ENCODE measurements at places on chromosomes 3 and 15.
A peak's percentile ranks its signal among the peaks of the same experiment; 100 is the strongest.

GRCh38 chr15:91255670-91256192 is 155.7 kb downstream of the SV2B start:
- no peak for DNase-seq

DNA sequence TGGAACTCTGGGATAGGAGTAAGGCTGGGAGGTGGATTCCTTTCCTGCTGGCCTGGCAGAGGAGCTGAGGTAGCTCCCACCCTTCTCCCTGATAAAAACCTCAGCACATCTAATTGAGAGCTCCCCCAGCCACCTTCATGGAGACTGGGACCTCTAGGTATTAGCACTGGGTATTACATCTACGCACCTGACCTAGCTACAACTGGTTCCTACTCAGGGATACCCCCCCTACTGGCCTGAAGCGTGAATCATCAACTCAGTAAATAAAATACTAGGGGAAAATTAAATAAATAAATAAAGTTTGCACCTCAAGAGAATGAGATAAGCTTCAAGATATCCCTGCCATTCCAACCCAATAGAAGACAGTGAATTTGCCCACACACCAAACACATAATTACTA is 140.4 kb downstream of the NEK10 start:
- no peak for DNase-seq

GRCh38 chr3:171184372-171184771 is 157.9 kb upstream of the SLC2A2 start:
- peak; percentile 22 for DNase-seq

- peak; percentile 63 for DNase-seq
Observed at GRCh38 chr15:28086175-28086703, 12.9 kb downstream of the OCA2 start.

DNA sequence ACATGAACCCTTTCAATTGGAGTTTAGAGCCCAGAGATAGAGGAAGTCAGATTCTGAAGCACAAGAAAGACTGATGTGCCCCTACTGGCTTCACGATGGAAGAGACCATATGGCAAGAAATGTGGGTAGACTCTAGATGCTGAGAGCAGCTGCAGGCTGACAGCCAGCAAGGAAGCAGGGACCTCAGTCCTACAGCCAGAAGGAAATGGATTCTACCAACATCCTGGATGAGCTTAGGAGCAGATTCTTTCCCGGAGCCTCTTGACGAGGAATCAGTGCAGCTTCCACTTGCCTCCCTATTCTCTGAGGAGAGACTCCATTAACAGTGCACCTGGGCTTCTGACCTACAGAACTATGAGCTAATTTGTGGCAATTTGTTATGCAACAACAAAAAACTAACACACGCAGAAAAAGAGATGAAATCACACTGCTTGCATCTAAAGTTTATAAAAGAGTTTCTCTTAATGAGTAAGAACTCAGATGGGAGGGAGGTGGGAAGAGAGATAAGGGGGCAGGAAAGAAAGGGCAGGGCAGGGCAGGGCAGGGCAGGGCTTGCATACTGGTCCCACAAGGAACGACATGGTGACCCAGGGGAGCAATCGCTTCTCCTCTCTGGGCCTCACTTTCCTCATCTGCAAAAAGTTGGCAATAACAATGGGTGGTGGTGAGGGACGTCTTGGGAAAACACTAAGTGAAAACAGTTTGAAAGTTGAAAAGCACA is 440.9 kb downstream of the FOXP1 start:
- no peak for DNase-seq

- no peak for DNase-seq
Observed at GRCh38 chr3:103899328-103899727, 1464.5 kb downstream of the ZPLD1 start.

DNA sequence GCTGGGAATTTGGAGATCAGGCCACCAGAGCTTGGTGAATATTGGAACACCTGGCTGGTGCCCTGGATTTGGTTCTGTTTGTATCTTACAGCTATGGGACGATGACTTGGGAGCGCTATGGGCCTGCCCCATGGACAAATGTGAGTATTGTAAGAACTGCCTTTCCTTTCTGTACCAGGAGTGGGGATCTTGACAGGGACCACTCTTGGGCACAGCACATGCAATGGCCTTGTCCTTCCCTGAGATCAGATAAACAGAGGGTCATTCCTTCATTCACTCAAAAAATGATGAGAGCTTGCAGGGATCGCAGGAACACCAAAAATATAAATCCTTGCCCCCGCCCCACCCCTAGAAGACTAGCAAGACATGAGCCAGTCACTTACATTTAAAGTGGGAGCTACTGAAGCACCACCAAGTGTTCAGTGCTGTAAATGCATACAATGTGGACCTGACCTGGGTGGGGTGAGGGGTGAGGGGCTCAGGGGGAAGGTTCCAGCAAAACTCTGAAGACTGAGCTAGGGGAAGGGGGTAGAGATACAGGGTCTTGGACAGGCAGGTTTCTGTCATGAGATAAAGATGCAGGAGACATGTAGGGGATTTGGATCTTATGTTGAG is 2.7 kb upstream of the CRELD1 start:
- no peak for DNase-seq

DNA sequence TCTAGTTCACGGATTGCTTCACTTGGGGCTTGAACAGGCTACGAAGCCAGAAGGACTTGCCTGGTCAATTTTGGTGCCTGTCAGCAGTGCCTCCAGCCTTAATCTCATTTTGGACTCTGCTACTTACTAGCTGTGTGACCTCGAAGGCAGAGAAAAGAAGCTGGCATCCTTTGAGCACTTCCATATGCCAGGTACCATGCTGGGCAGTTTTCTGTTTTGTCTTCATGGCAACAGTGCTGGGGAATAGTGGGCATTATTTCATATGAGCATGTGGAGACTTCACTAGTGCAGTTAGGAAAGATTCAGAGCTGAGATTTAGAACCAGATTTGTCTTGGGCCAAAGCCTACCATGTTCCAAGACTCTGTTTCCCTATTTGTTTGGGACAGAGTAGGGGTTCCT is 92.2 kb downstream of the LRTM1 start:
- DNase-seq, result no peak

- no peak for DNase-seq
Observed at GRCh38 chr3:118761291-118761606, 273.4 kb downstream of the IGSF11 start.

DNA sequence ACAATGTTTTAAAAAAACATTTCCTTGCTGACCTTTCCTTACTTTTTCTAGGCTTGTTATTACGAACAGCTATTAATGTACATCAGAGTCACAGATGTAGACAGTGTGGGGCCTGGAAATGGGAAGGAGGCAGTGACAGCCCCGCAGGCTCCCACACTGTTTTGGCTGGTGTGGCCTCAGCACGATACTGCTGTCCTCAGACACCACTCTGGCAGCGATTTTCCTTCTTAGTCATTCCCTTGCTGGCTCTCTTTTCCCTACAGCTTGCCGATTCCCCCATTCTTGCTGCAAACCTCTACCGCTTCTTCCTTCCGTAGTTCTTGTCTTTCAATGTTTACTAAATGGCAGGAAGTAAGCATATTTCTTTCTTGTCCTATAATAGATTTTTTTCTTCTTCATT is 113.1 kb downstream of the ABI3BP start:
- DNase-seq, result no peak

GRCh38 chr15:65957451-65957850 is 88.2 kb downstream of the RAB11A start:
- DNase-seq, result no peak

DNA sequence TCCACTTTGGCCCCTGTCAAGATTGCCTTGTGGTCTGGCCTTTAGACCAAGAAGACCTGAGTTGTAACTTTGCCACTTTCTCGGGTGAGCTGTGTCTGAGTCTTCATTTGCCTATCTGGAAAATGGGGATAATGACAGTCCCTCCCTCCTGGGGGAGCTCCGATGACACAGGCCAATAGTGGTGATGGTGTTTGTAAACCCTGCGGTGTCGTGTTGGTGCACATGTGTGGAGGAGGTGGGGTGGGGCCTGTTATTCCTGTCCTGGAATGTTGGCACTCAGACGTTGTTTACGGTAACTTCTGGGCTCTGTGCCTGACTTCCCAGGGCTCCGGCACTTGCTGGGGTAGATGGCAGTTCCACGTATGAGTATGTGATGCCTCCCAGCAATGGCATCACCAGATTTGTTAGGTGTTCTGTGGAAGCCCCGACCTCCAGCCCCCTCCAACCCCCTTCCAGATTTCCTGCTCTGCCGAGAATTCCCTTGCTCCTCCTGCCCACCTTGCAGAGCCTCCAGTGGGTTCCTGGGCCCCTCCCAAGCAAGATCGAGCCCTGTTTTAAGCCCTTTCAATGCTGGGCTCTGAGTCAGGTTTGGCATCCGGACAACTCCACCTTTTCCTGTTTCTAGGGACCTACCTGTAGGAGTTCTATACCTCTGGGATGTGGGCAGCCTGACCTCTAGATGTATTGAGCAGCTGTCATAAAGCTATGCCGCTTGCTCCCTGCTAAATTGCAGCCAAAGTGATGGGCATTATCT is 31.4 kb downstream of the HRH1 start:
- DNase-seq, result no peak

GRCh38 chr15:66133247-66133885 is 120.2 kb downstream of the MEGF11 start:
- no peak for DNase-seq

GRCh38 chr3:77039606-77040171 is at the start of gene ROBO2:
ROBO2 (plus strand) TSS chr3:77040099; CDS start chr3:77040786, 687 bp downstream.
- DNase-seq, result no peak

- DNase-seq, result no peak
Observed at GRCh38 chr15:90823455-90823974, 44.9 kb upstream of the FURIN start.

DNA sequence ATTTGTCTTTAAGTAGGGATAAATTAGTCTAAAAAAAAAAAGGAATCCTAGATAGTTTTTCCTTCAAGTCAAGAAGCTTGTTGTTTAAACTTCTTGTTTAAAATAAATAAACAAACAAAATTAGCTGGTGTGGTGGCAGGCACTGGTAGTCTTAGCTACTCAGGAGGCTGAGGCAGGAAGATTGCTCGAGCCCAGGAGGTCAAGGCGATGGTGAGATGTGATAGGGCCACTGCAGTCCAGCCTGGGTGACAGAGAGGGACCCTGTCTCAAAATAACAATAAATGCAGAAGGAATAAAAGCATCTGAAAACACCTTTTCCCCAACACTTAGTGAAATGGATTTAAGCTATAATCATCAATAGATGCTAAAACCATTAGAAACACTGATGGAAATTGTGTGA is 19.0 kb downstream of the GLB1 start:
- DNase-seq, result no peak

GRCh38 chr3:168100777-168101492 is 5.2 kb upstream of the GOLIM4 start:
- no peak for DNase-seq

GRCh38 chr3:175279911-175280310 is 420.8 kb downstream of the NAALADL2 start:
- no peak for DNase-seq

GRCh38 chr3:120678331-120678947 is 3.6 kb downstream of the HGD start:
- no peak for DNase-seq

DNA sequence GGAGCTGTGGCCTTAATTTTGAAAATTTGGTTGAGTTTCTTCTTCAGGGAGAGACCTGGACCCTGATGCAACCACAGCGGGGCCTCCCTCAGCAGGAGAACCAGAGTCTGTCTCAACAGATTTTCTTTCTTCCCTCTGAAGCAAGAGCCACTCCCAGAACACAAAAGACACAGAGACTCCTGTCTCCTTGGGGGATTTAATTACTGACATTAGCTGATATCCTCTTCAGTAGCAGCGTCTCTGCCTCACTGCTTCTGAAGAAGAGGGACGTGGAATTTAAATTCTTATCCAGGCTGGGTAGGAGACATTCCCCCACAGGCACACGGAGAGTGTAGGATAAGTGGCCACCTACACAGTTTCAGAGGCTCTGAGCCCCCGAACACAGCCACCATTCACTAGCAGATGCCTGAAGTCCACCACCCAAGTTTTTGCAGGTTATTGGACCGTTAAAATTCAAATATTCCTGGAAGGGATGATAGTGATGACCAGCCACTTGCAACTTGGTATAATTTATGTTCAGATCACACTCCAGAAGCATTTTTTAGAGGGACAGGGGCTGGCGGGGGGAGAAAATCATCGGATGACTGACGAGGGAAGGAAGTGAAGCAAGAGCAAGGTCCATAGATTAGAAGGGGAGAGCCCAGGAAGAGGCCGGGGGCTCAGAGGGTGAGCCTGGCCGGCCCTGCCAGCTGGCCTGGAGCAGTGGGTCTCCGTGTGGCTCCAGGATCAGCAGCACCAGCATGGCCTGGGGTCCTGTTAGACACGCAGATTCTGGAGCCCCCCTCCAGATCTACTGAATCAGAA is 109.7 kb downstream of the BDH1 start:
- DNase-seq, result no peak

- DNase-seq, result no peak
Observed at GRCh38 chr3:43373560-43373928, 87.2 kb downstream of the SNRK start.

- DNase-seq, result no peak
Observed at GRCh38 chr15:81492331-81492968, 118.4 kb upstream of the TMC3 start.

GRCh38 chr3:172800156-172800555 is 49.6 kb downstream of the ECT2 start:
- DNase-seq, result no peak

DNA sequence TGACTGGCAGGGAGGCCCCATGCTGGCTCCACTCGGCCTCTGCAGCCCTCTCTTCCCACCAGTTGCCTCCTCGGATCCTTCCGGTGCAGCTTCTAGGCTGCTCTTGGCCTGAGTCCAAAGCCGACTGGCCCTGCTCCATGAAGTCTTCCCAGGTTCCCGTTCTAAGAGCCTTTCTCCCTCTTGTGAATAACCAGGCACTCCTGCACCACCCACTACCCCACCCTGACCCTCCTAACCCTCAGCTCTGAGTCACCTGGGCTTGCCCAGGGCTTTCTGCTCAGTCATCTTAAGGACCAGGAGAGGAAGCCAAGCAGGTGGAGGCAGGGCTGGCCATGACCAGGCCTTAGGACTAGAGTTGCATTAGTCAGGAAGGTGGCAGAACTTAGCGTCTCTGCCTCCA is 28.1 kb upstream of the CNBP start:
- no peak for DNase-seq

DNA sequence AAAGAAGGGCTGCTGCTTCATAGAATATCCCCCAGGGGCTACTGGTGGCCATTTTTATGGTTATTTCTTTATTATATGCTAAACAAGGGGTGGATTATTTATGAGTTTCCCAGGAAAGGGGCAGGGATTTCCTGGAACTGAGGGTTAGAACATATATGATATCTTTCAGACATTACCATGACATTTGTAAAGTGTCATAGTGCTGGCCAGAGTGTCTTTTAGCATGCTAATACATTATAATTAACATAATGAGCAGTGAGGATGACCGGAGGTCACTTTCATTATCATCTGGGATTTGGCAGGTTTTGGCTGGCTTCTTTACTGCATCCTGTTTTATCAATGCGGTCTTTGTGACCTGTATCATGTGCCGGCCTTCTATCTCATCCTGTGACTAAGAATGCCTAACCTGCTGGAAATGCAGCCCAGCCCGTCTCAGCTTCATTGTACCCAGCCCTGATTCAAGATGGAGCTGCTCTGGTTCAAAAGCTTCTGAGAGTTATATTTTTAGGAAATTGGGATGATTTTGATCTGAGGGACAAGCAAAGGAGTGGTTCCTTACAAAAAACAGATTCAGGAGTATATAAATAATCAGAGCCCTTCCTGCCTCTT is 9.1 kb upstream of the ZBTB20 start:
- DNase-seq, result no peak

GRCh38 chr15:80450811-80451321 is 46.7 kb downstream of the ARNT2 start:
- no peak for DNase-seq

GRCh38 chr3:61688307-61688984 is 127.1 kb downstream of the PTPRG start:
- DNase-seq, result no peak
